ENCODE measurements at places on chromosomes 2 and 18.

DNA sequence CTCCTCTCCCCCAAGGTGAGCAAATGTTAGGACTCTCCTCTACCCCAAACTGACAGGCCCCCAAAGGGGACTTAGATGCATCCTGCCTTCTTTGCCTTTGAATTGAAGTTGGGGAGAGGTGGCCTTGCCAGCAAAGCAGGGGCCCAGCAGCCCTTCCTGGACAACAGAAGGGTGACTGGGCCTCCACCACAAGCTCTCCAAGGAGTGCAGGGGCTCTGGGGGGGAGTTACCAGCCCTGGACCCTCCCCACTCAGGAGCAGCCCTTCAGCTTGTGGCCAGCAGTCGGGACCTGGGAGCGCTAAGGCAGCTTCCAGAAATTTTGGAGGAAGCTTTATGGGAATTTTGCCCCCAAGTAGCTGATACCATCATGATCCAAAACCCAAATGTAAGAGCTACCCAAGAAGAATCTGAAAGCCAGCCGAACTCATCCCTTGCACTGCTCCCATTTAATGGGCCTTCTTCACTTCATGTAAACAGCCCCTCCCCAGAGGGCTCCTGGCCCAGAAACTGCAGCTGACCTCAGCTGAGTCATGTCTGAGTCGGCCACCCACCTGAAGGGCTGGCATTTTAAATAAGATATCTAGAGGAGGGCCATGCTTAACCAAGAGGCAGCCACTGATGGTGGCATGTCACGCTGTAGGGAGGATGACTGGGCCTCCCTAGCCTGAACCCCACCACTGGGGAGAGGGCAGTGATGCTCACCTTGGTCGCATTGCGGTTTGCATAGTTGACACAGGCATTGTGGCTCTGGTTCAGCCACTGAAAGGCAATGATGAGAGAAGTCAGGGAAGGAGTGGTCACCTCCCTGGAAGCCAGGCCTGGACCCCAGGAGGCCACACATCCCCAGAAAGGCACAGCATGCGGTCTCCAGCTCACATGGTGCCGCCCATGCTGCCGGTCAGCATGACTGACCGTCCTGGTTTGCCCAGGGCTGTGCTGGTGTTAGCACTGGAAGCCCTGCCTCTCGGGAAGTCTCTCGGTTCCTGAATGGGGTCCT, 71.5 kb downstream of the SFXN5 start:
- DNase-seq: no peak

GRCh38 chr2:136305517-136306192, 187.7 kb upstream of the CXCR4 start:
- peak; percentile 46 for DNase-seq

GRCh38 chr2:9779596-9780264, 63.5 kb upstream of the TAF1B start:
- no peak for DNase-seq

DNA sequence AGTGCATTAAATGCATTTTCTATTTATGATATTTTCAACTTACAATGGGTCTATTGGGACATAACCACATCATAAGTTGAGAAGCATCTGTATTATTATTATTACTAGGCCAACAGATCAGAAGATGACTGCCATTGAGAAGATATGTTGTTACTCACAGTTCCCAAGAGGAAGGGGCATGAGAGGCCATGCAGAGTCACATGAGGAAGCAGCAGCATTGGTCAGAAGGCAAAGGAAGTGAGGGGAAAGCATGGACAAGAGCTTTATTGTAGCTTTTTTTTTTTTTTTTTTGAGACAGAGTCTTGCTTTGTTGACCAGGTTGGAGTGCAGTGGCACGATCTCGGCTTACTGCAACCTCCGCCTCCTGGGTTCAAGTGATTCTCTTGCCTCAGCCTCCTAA, 66.2 kb upstream of the LCLAT1 start:
- DNase-seq: no peak

Data from stimulated activated CD4-positive, alpha-beta T cell treated with anti-CD3 and anti-CD28 coated beads, Interleukin-1b, Interleukin-23, amount 100 ng/mL, for 24 hours (primary cell).